ENCODE measurements at places on chromosomes 11 and 22.
A peak's percentile ranks its signal among the peaks of the same experiment; 100 is the strongest.

GRCh38 chr11:117560780-117561530 lies 233.3 kb downstream of the CEP164 start:
- DNase-seq: no peak

DNA sequence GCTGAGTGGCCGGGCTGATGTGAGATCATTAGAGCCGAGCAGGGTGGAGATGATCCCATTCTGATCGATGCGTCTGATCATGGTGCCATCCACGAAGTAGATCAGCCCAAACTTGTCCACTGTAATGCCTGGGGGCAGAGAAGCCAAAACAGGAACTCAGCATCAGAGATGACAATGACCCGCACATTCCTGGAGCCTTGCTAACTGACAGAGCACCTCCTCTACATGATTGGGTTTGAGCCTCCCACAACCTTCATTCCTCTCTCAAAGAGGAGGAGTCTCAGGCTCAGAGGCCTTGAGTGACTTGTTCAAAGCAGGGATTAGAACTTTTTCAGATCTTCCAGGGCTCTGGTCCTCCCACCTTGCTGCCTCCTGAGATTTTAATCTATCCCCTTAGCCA lies 133.7 kb upstream of the NARS2 start:
- DNase-seq: no peak

GRCh38 chr11:133823211-133823610 lies 22.1 kb downstream of the SPATA19 start:
- no peak for DNase-seq

DNA sequence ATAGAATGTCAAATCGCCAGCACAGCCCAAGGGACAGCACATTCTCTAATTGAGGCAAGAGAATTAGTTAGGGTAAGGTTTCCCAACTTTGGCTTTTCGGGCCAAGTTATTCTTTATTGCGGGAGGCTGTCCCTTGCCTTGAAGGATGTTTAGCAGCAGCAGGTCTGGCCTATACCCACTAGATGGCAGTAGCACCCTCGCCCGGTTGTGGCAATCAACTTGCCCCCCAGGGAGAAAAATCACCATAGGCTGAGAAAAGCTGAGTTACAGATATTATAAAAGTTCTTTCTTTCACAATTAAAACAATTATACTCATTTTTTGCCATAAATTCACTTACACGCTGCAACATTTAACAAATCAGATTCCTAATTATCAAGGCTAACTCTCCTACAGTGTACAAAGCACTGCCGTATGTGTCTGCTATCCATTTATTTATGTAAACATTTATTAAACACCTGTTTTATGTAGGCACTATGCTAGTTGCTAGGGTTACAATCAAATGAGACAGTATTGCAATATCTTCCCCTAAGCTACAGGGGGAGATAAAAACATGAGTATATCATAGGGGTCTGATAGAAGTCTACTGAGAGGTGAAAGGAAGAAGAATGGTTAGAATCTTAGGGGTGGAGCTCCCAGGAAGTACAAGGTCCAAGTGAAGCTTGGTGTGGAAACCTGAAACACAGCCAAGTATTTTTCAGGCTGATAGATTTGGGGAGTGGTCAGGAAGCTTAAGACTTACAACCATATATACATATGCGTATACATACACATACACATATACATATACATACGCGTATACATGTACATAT lies 452.3 kb downstream of the RAB38 start:
- DNase-seq: peak; percentile 15

DNA sequence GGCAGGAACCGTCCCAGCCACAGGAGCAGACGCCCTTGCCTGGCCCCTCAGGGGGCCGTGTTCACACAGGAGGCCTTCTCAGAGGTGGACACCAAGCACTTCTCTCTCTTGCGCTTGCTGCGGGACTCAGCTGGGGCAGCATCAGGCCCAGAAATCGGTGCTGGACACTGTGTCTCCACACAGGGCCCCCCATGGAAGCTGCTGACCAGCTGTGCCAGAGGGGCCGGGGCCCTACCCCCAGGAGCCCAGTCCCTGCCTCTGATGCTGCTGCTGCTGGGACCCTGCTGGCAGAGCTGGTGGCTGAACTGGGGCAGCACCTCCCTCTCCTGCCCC lies 4.0 kb downstream of the PLXNB2 start:
- DNase-seq: no peak

- DNase-seq: no peak
Measured at GRCh38 chr22:34950489-34950888, 115.5 kb upstream of the ISX start.

DNA sequence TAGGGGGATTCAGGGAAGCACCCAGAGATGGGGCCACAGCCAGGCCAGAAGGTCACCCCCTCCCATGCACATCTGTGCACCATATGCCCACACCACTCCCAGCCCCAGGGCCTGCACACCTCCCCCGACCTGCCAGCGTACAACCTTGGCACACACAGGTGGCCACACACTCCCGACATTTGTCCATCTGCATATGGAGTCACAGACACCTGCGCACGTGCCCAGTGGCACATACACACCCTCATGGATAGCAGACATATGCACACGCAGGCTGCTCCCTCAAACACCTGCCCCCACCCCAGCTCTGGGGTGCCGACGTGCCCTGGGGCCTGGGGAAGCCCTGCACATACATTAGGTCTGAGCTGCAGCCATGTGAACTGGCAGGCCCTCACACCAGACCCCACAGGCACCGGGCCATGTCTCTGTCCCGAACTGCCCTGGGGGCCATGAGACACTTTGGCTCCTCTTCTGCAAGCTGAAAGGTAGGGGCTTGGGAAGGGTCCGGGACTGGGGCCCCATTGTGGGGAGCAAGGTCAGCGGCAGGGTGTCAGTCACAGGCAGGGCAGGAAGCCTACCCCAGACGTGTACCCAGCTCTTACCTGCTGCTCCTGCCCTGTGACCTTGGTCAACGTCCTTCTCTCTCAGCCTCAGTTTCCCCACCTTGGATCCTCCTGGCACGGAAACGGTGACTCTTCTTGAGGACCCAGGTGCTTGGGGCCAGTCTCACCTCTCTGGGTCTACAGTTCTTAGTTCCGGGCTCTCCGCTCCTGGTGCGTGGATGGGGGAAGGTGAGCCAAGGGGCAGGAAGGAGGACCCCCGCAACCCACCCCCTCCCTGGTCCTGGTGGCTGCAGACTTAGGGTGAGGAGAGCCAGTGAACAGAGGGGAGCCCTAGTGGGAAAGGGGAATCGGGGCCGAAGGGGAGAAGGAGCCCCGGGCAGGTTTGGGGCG lies 579 bp upstream of the CABP7 start:
- DNase-seq: no peak

GRCh38 chr22:35971456-35972119 lies 57.0 kb downstream of the RBFOX2 start:
- no peak for DNase-seq

DNA sequence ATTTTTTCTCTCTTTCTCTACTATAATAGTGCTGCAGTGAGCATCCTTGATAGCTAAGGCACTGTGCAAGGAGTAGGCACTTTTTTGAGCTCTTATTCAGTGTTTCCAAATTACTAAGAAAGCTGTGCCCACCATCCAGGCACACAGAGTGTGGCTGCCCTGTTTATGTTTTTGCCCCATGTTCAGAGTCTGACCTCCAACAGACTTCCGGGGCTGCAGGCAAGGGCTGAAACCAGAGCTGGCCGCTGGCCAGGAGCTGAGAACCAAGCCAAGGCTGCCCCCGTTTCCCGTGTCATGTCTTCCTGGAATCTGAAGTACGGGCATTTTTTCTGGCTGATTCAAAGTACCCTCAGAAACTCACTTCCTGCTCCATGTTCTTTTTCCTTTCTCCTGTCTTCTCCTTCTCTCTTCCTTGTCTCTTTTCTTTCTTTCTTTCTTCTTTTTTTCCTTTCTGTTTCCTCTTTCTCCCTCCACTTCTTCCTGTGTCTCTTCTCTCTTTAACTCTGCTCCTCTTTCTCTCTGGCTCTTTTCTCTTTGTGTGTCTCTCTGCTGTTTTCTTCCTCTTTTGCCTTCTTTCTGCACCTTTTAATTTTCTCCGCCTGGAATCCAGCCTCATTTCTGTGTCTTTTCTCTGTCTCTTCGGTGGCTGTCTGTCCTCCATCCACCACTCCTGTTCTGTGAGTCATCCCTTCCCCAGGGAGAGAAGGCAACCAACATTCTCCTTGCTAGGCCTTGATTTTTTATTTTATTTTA lies 17.0 kb upstream of the KCTD14 start:
- peak; percentile 69 for DNase-seq

GRCh38 chr11:6468712-6469495 lies 4.8 kb downstream of the TRIM3 start:
- DNase-seq: peak; percentile 89

GRCh38 chr11:102733232-102733875 lies 8.6 kb upstream of the MMP8 start:
- DNase-seq: peak; percentile 88

GRCh38 chr11:58640386-58641023 lies 18.0 kb downstream of the CNTF start:
- peak; percentile 54 for DNase-seq

- DNase-seq: no peak
Measured at GRCh38 chr22:49203859-49204598, 623.6 kb downstream of the BRD1 start.

DNA sequence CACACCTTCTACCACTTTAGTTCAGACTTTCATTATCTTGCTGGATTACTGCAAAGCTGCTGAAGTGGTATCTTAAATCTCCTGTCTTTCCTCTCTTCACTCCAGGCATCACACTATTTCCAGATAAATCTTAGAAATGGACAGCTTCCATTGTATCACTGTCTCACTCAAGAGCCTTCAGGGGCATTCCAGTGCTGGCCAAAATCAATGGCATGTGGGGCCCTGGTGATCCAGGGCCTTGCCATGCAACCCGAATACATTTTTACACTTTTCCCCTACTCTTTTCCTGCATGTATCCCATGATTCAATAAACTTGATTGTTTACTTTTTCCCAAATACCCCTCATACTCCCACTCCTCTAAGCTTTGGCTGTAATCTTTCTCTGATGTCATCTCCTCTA lies 39.4 kb upstream of the DEUP1 start:
- DNase-seq: no peak

DNA sequence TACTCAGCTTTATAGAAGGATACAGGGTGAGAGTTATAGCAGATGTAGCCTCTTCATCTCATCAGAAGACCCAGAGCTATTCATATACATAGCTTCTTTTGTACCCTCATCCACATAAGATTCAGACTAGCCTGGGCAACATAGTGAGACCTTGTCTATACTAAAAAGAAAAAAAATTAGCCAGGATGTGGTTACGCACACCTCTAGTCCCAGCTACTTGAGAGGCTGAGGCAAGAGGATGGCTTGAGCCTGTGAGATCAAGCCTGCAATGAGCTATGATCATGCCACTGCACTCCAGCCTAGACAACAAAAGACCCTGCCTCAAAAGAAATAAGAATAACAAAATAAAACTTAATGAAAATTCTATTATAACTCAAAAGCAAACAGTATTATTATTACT lies 36.7 kb upstream of the B3GNT6 start:
- DNase-seq: no peak

Data from suppressor macrophage treated with lipopolysaccharide for 4 hours (primary cell).